ENCODE measurements at places on chromosomes 2 and 18.

DNA sequence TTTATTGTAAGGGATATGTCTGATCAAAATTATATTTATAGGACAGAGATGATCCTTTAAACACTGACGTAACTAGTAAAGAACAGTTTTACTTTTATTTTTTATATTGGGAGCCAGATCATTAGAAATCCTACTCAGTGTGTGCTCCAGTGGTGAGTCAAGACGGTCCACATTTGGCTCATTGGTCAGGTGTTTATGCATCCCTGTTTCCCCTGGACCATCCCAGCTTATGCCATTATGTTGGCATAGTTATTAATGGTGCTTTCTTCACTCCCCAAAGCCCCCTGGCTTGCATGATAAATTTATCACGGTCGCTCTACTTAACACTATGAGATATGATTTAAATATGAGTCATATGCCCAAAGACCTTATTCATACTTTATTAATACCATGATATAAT is 293.4 kb downstream of the XIRP2 start:
- no peak for DNase-seq

- no peak for DNase-seq
Measured at GRCh38 chr2:134336352-134336751, 82.5 kb downstream of the MGAT5 start.

- no peak for DNase-seq
Measured at GRCh38 chr2:230575642-230576324, 136.9 kb upstream of the CAB39 start.

DNA sequence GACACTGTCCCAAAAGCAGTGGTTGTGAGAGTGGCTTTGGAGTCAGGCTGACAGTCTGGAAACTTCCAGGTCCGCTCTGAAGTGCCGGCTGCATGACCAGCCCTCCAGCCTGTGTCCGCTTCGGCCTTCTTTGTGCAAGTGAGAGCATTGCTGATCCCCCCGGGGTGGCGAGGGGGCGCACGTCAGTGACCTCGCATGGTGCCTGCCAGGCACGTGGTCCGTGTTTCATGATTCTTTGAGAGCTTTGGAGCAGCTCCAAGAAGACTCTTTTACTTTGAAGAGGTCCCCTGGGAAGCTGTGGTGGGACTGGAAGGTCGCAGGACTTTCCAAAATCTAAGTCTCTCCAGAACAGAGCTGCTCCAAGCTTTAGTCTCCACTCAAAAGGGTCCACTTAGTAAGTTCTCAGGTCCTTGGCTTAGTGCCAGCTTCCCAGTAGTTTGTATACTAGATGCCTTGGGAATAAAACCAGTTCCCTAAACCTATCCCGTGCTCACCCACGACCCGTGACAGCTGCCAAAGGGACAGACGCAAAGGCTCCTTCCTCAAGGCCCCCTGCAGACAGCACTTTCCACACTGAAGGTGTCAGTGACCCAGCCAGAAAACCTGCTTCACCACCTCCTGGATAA is 68.8 kb downstream of the ADI1 start:
- no peak for DNase-seq

DNA sequence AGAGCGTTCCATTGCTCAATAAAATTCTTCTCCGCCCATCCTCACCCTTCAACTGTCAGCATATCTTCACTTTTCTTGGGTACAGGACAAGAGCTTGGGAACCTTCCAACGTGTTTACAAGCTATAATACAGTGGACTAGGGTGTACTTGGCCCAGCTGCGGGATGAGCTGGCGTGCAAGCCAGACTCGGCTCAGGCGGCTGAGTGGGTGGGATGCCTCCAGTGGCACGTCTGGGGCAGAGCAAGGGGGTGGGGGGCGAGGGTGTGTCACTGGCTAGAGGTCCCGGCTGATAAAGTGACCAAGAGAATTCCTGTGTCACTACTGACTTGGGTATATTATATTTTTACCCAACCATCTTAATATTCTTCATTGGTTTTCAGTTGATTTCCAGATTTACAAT is 179.7 kb downstream of the EVA1A start:
- DNase-seq, result no peak

- DNase-seq, result no peak
Measured at GRCh38 chr2:159640176-159640575, 23.8 kb upstream of the BAZ2B start.

DNA sequence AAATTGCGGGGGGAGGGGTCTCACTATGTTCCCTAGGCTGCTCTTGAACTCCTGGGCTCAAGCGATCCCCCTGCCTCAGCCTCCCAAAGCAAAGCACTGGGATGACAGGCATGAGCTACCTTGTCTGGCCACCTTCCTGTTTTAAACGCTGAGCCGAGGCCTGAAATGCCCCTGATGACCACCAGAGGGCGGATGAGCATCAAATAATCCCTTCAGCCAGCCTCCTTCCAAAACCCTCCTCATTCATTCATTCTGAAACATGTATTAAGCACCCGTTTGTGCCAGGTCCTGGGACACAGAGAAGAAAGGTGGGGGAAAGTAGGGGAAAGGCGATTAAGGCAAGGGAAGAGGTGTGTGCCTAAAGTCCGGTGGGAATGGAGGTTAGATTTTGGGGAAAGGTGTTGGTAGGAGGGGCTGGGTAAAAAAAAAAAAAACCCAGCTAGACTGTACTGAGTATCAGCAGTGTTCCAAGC is 30.7 kb upstream of the PTMA start:
- no peak for DNase-seq

DNA sequence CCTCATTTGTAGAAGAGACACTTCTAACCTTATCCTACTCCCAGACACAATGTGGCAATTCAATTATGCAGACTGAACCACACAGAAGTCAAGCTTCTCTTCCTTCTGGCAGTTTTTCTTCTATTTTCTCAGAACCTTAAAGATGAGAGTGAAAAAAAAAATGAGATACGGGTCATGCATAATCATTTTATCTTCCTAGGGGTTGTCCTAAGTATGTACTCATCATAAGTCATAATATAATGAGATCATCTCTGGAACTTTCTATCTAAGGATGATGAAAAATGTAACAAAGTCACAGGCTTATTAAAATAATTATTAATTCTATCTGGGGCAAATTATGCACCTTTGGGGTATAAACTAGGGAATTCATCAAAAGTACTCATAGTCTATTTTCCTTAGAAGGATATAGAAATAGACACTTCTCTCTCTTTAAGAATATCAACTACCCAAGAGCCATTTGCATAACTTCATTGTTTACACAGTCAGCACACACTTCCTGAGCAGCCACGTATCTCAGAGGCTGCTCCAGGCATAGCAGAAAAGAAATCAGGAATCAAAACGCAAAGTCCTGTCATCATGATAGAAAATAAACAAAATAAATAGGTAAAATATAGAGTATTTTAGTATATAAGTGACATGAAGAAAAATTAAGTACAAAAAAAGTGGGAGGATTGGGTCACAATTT is 345.9 kb upstream of the SPHKAP start:
- DNase-seq, result no peak

GRCh38 chr2:195304310-195304709 is 352.7 kb upstream of the SLC39A10 start:
- no peak for DNase-seq

DNA sequence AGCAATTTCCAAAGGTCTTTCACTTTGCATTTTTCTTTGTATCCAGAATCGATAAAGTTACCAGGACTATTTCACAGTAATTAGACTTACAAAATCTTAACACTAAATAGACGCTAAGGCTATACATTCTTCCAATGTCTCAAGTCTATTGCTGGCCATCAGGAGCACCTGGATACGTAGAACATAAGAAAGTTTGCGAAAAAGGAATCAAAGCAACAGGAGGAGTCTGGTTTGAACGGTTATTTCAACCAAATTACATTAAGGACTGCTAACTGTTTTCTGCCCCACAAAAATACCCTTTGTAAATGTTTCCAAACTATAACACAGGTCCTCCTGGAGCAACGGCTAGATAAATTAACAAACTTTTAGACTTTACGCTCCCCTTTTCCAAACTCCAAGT is 1.4 kb upstream of the HNRNPA3 start:
- no peak for DNase-seq

DNA sequence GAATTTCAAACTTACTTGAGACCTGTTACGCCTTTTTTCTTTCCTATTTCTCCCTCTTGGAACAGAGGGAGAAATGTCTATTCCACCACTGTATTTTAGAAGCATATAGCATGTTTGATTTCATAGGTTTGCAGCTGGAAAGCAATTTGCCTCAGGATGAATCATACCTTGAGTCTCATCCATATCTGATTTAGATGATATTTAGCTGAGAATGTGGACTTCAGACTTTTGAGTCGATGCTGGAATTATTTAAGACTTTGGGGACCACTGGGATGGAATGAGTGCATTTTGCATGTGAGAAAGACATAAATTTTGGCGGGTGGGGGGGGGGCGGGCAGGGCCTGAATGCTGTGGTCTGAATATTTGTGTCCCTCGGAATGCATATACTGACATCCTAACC is 282.7 kb upstream of the STON1 start:
- DNase-seq, result no peak

- DNase-seq, result no peak
Measured at GRCh38 chr2:191217580-191217979, 27.6 kb upstream of the MYO1B start.

GRCh38 chr2:239667431-239667985 is 266.7 kb upstream of the HDAC4 start:
- no peak for DNase-seq

- no peak for DNase-seq
Measured at GRCh38 chr2:45009928-45010701, 863 bp upstream of the SIX2 start.

DNA sequence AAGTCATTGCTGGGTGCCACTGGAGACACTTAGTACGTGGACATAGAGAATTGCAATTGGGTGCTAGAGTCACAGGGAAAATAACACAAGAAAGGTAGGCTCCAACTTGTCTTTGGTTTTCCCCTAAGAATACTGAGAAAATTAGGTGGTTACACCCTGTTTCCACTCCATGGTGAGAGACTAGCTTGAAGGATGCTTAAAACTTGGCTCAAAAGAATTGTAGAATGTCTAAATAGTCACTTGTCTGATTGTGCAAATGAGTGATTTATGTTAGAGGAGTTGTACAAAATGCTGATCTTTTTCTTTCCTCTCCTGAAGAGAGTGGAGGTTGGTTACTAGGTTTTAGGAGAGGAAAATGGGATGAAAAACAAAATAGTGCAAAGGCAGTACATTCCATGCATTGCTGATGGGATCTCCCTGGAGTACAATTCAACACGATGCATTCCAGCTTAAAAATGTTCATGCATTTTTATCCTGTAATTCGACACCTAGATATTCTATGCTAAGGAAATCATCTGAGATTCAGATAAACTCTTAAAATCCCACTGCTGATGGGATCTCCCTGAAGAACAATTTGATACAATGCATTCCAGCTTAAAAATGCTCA is 2.2 kb upstream of the SERPINB12 start:
- no peak for DNase-seq

DNA sequence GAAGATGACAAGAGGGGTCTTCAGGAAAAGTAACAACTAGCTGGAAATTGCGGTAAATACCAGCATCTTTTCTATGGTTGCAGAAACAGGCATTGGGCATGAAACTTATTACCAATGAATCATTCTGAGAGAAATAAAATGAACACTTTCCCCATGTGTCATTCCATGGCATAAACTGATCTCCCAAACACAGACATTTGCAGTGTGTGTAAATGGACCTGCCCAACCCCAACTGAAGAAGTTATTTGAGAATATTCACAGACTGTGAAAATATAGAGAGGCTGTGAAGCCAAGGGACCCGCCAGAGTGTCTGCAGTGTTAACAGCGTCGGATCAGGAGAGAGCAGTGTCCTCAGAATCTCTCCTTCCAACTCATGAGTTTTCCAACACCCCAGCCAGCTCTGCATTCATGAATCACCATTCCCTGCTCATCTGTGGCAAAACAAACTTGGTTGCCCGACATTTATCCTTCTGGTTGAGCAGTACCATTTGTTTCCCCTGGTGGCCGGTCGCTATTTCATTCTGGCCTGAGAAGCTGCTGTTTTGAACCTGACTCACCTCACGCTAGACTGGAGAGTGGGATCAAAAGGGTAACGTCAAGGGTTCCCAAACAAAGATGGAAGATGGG is 238.4 kb downstream of the PID1 start:
- DNase-seq, result no peak

- DNase-seq, result no peak
Measured at GRCh38 chr2:207683879-207684627, 27.4 kb upstream of the CCNYL1 start.

DNA sequence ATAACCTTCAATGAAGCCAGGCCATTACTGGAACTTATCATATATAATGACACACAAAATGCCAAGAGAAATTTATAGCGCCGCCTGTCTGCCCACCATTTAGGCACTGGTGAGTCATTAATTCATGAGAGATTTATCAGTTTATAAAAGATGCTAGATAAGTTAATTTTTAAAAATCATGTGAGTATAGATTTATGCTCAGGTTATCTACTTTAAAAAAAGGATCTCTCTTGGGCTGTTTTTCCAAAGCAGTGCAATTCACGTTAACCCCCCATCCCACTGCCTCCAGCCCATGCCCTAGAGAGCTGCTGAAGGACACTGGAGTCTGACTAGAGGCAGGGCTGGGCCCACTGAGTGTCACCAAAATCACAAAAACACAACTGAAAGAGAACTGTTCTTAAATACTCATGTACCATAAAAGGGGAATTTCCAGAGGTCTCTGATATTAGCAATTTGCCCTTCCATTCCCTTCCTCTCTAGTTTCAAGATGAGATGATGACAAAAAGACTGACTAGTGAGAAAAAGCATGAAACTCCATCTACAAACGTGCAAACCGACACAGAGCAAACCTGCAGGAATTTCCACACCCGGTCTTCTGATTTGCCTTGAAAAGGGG is 160.8 kb downstream of the BCL2 start:
- DNase-seq, result no peak

- no peak for DNase-seq
Measured at GRCh38 chr2:238425979-238426567, 654 bp upstream of the ASB1 start.

- no peak for DNase-seq
Measured at GRCh38 chr2:121245120-121245820, 39.7 kb downstream of the TFCP2L1 start.

GRCh38 chr18:2526329-2526728 is 45.0 kb downstream of the METTL4 start:
- no peak for DNase-seq

- DNase-seq, result no peak
Measured at GRCh38 chr18:6435731-6436130, 21.0 kb upstream of the L3MBTL4 start.

Measured in RWPE2 (cell line).